Stimulated activated CD4-positive, alpha-beta T cell treated with anti-CD3 and anti-CD28 coated beads, Interleukin-1b, Interleukin-23, amount 100 ng/mL, for 4 hours (primary cell): ENCODE measurements at places on chromosomes 12 and 14.
A peak's percentile ranks its signal among the peaks of the same experiment; 100 is the strongest.

DNA sequence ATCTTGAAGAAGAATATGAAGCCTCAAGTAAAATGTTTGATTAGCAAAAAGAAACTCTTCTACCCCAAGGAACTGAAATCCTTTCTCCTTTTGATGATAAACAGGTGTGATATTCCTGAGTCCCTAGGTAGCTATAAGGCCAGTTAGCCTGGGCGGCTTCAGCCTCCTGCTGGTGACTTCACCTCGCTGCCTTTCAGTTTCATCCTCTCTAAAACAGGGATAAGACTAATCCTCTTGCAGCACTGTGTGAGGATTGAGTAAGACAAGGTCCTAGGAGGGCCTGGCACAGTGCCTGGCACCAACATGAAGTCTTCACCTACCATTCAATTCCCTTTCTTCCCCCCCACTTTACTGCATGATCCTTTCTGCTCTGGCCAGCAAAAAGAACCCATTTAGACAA, 42.1 kb downstream of the CIT start:
- DNase-seq: no peak

GRCh38 chr14:59026081-59026480, 162.4 kb upstream of the DAAM1 start:
- DNase-seq: no peak

GRCh38 chr12:116196752-116197718, 80.5 kb downstream of the MED13L start:
- DNase-seq: no peak

GRCh38 chr14:35506461-35506860, 27.5 kb upstream of the INSM2 start:
- no peak for DNase-seq

DNA sequence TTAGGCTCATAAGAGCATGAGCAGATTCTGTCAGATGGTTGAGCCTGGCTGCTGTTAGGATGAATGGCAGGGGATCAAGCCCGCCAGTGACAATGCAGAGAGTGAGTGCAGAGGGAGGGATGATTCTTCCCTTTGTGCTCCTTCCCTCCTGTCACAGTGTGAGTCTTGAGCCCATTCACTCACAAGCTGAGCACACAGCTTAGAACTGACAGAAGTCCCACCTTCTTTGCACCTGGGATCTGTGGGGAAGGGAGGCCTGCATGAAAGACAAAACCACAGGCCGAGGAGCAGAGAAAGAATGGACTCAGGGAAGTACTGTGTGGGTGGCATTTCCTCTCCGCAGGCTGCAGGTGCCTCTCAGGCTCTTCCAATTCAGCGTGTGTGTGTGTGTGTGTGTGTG, 160.6 kb downstream of the KCNA5 start:
- no peak for DNase-seq

DNA sequence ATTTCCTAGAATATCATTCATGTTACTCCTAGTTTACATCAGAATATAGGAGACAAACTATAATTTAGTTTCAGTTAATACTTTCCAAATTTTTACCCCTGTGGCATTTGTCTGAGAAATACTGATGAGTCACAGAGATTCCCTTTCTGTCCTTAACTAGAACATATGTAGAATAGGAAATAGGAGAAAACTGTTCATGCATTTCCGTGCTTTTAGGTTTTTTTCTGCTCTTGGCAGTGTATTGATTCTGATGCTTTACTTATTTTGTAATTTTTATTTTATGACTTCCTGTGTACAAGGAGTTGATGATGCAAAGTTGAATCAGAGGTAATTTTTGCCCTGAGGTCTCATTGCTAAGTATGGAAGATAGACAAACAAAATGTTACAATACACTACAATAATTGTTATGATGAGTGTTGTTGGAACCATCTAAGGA, 23.0 kb downstream of the MNAT1 start:
- no peak for DNase-seq

DNA sequence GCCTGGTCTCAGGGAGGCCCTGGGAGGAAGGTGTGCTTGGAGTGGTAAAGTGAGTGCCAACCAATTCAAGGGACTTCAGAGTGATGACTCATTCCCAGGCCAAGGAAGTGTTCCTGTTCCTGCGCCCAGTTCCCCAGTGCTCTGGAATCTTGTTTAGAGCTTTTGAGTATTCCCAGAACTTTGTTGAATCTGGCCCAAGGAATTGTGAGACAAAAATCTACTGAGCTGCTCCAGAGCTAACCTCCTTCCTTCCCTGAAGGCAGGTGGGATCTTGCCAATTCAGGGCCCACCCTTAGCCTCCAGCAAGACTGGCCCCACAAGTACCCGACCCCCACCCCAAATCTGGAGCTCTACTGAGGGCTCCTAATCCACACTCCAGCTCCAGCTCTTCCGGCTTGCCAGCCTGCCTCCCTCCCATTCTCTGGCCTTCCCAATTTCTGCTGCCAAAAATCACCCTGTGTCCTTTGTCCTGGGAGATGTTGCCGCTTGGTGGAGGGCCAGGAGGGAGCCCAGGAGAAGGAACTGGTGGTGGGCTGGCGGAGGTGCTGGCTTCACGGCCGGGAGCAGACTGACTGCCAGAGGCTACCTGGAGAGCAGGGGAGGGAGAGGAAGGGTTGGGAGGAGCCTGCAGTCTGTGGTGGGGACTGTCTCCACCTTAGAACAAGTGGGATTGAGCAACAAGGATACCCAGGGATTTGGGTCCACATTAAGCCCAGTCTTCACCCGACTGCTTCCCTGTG, 2.0 kb upstream of the ATN1 start:
- no peak for DNase-seq

- no peak for DNase-seq
Measured at GRCh38 chr12:50240096-50240791, 43.1 kb downstream of the LIMA1 start.

- DNase-seq: no peak
Measured at GRCh38 chr12:98073610-98074009, 441.8 kb upstream of the TMPO start.

DNA sequence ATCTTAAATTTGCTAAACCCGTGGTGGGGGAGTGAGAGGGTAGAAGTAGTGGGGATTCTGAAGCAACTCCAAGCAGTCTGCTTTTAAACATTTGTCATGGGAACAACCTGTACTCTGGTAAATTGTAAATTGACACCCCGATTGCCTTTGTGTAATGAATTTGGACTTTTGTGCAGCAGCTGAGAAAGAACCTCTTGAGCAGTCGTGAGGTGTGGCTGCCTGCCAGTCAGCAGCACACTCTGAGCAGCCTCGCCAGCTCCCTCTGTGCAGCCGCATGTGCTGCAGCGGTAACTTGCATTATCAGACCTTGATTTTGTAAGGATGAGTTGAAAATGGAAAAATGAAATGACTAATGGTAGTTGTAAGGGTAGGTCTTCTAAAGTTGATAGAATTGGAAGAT, 74.3 kb downstream of the SUSD6 start:
- no peak for DNase-seq

- DNase-seq: peak; percentile 36
Measured at GRCh38 chr12:111766608-111767361, at the start of gene ALDH2. Gene ALDH2 (plus strand): TSS chr12:111766933. CDS start chr12:111766983, 50 bp downstream.

DNA sequence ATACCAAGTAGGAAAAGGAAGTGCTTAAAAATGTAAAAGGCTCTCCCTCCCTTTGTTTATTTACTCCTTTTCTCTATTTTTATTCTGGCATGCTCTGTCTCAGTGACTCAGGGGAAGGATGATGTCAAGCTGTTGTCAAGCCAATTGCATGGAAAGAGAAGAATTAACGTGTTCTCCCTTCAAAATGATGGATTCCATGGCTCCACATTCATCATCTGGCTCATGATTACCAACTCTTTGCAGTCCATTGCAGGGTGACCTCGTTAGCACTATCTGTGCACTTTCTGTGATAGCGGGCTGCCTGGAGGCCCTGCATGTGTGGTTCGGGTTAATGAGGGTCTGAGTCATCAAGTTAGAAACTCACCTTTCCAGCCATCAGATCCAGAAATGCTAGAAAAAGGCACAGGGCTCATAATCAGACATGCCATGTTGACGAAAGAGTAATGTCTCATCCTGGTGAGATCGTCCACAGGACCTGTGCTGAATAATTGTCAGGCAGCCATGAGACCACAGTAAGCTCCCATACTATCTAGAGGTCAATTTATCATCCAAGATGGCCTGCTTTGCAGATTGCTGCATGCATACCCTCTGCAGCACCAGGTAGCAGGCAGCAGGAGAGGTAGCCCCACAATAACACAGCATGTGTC, 79.2 kb upstream of the BTG1 start:
- DNase-seq: no peak

DNA sequence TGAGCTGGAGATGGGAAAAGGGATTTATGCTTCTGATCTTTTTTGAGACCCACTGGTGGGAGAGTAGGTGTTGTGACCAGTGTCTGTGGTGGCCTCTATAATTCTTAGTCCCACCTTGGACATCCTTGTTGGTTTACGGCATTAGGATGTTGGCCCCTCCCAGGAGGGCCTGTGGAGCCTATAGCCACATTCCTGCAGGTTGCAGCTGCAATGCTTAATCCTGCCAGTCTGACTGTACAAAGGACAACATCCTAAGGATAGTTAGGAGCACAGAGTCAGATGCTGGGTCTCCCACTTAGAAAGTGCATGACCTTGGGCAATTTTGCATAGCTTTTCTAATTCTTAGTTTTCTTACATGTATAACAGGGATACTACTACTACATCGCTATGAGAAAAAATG, 150.9 kb upstream of the SLC38A2 start:
- no peak for DNase-seq

DNA sequence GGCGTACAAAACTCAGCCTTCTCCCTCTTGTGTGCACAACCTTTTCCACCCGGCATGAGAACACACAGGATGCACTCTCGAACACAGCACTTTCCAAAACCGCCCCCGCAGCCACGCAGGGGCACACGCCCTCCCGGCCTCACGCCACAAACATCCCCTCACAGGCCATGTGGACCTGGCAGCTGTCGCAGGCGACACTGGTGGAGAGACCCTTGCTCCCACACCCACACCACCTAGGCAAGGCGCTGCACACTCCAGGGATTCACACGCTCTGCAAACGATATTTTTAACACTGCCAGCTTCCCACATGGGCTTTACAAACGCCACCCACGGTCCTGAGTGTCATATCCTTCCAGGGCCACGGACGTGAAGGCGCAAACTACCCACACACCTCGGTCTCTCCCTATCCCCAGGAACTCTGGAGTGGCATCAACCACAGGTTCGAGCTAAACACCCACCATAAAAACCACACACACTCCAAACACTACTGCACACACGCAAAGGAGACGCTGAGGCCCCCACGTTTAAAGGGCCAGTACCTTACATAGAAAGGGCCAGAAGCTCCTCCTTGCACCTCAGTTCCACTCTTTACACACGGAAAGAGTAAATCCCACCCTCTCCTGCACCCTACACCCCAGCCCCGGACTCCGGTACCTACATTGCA, 12.4 kb upstream of the ITGB7 start:
- peak; percentile 62 for DNase-seq

DNA sequence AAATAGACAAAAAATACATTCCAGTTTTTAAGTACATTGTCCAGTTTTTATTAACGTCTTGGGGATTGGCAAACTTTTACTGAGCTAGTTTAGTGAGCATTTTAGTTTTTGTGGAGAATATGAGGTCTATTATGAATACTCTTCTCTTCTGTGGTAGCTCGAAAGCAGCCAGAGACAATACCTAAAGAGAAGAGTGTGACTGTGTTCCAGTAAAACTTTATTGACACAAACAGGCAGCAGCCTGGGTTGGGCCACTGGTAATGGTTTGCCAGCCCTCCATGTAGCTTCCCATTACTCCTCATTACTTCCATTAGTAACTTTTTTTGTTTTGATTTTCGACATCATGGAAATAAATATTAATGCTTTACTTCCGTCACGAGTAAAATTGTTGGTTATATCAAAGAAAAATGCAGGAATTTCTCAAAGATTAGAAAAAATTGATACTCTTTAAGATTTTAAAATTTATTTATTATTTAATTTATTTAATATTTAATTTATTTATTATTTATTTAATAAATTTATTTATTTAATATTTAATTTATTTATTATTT, 19.6 kb downstream of the RMST start:
- no peak for DNase-seq

DNA sequence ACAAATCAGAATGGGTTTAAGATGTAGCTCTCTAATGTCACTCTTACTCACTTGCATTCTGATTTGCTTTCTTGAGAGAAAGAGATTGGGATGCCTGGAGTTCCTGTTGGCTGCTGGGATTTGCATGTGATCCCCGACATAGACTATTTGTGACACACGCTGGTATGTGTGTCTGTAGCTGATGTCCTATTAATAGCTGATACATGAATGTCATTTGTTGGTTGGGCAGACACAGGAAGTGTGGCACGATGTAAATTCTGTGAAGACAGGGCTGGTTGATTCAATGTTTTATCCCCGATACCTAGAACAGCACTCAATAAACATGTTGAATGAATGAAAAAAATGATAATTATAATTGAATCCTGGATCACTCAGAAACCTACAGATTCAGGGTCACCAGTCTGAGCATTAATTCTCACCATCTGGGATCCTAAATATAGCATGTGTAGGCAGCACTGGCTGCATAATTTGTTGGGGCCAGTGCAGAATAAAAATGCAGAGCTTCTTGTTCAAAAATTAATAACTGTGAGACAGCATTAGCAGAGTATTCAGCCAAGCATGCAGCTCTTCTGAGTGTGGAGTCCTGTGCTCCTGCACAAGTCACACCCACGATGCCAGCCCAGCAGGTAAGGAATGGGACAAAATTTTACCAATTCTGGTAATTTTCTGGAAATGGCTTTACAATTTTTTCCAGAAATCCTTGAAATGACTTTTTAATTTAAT, 35.5 kb upstream of the SOCS2 start:
- no peak for DNase-seq

DNA sequence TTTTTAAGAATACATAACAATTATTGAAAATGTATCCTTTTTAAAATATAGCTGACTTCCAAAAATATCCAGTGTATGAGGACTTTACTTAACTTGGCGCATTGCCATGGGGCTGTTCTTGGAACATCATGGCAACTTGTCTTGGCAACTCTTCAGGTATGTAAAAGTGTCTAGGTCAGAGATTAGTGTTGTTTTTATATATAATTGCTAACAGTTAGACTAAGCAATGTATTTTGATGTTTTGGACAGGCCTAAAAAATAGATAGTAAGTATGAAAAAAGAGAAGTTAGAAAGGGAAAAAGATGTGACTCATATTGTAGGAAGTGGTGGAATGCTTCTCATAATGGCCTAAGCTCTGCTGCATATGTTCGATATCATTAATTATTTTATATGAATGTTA, 70.9 kb downstream of the MON2 start:
- DNase-seq: no peak
